ENCODE measurements at places on chromosomes 12 and 14. TPM values are rescaled to one million over a fixed set of nuclear protein-coding genes. Genes with fewer than 3 reads are reported as not detected.

DNA sequence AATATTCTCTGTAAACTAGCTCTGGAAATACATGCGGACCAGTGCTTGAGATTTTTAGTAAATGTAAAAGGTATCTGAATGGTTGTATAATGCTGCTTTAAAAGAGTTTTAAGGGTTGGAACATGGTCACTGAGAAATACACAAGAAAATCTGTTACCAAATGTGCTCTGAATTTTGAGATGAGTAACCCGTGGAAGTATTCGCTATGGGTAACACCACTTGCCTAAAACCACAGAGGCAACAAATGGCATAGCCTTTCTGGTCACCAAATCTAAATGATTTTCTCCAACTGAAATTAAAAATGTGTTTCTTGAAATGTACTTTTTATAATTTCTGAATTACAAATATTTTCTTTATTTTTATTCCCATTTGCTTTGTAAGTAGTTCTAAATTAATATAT is 745.7 kb downstream of the DIO2 start:
- no peak for DNase-seq

GRCh38 chr12:116636608-116637519 is 77.7 kb downstream of the MAP1LC3B2 start:
- DNase-seq = no peak

- DNase-seq = peak; percentile 86
These were observed 3.2 kb upstream of the SYNE3 start for GRCh38 chr14:95519699-95520098.

ERBB3 gene
- 5.4 TPM for total RNA-seq

GRCh38 chr12:27652174-27652763 is 44.0 kb upstream of the REP15 start:
- DNase-seq = peak; percentile 57

GRCh38 chr14:103521438-103521950 is 1.1 kb downstream of the CKB start:
- no peak for DNase-seq

DNA sequence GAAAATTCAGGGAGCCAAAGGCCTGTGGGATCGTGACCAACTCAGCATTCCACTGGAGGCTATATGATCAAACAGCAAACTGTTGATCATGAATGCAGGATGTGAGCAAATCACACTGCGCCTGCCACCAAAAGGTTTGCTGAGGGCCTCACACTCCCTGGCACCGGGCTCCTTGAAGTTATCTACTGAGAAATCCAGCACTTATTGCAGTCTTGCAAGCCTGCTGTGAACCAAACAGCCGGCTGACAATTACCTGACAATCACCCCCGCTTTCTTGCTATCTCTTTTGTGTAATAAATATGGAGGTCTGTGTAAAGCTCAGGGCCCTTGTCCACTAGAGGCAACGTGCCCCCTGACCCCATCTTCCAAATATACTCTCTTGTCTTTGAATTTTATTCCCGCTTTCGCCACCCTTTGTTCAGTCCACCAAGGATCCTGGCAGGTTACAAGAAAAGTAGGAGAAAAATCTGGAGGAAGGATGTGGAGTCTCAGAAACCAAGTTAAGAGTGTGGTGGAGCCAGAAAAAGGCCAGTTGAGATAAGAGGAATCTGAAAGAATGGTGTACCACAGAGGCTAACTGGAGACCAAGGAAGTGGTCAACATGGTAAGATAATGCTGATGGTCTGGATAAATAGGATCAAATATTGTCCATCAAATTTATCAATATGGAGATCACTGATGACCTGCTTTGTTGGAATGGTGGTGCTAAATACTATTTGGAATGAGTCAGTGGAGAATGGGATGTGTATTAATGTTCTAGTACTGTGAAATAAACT is 229.2 kb downstream of the ALX1 start:
- no peak for DNase-seq

MLEC gene
- total RNA-seq = 95.0 TPM

FLVCR2 gene
- 0.79 TPM for total RNA-seq

DNA sequence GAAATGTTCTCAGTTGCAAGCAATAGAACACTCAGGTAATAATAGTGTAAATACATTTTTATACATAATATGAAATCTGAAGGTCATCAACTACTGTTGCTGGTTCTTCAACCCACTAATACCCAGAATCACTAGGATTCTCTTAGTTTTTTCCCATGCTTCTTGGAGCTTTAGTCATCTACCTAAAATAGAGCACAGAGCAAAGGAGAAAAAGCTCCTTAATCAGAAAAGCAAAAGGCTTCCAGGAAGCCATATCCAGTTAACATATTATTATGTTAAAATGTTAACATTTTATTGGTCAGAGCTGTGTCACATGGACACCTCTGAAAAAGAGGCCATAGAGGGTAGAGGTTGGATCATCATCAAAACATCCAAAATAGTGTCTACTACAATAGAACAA is 57.0 kb downstream of the CCER1 start:
- no peak for DNase-seq

GRCh38 chr12:131239384-131240094 is 285.8 kb downstream of the ADGRD1 start:
- DNase-seq = no peak

CCDC177 gene
- total RNA-seq = not detected

TMEM119 gene
- total RNA-seq = not detected

GPATCH2L gene
- 55.9 TPM for total RNA-seq

- DNase-seq = no peak
These were observed 58.3 kb downstream of the SLC15A5 start for GRCh38 chr12:16218934-16219751.

TMX1 gene
- 47.3 TPM for total RNA-seq

DNA sequence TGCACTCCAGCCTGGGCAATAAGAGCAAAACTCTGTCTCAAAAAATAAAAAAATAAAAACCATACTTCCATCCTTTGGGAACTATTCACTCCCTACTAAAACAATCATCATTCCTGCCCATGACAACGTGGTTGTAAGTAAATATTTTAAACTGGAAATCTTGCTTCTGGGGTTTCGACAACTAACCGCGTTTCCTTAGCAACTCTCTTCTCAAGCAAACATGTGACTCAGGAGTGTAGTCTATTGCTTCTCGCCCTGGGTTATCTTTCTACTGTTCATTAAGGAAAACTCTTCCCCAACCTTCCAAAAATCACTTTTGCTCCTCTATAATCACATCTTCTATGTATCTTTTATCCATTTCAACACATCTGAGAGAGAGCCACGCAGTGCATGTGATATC is 21.8 kb downstream of the APPL2 start:
- DNase-seq = no peak

GRCh38 chr12:22275843-22276242 is 58.7 kb downstream of the ST8SIA1 start:
- no peak for DNase-seq

AMN gene
- 0.95 TPM for total RNA-seq
